ENCODE measurements at places on chromosomes 7 and 10.
A peak's percentile ranks its signal among the peaks of the same experiment; 100 is the strongest.

DNA sequence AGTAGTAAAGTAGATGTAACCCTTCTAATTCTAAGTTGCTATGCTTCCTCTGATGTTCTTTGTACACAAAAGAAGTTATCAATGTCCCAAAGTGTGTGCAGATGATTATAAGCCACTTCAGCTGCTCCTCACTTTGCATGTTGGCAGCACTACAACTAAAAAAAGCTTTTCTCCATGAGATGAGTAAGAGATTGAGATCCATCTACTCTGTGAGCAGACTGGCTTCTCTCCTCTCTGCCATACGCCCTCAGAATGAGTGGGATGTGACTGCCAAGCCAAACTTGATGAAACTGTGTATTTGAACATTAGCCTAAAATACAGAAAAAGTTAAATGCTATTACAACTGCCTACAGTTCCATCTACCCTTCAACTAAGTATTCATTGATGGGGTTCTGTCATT, 102.9 kb upstream of the ETV1 start:
- no peak for DNase-seq

DNA sequence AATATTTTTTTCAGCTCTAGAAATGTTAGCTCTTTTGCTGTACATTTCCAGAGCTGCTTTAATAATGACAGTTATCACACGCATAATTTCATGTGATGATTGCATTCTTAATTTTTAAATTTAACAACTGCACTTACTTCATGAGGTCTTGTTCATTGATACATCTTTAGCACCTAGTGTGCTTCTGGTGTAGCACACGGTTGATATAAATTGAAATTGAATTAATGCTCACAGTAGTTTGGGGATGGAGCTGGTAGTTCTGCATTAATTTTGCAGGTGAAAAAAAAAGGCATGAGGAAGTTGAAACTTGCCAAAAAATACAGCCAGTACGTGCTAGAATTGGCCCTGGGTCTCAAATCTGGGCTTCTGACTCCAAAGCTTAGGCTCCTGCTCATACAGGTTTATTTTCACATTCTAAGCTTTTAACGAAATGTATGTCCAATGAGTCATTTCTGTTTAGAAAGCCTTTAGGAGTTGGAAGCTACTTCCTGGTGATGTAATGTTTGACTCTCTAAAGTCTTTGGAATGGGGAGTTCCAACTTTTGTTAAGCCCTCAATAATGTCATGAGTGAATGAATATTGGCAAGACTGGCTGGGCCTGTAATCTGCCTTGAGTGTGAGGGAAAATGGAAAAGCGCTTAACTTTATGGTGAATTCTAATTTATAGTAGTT, 62.5 kb downstream of the DAGLB start:
- peak; percentile 87 for DNase-seq

- DNase-seq: no peak
Observed at GRCh38 chr7:134289423-134289822, 27.3 kb downstream of the SLC35B4 start.

DNA sequence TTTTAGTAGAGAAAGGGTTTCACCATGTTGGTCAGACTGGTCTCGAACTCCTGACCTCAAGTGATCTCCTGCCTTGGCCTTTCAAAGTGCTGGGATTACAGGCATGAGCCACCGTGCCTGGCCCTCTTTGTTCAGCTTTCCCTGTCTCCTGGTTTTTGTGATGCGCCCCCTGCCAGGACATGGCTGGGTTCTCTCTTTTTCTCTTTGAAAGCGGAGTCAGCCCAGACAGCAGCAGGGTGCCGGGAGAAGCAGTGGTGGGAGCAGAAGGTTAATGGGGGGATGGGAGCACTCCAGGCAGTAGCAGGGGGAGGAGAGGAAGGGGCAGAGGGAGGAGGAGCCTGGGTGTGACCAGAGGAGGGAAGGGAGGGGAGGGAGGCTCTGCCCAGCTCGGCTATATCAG, 1.8 kb downstream of the MUC3A start:
- no peak for DNase-seq

DNA sequence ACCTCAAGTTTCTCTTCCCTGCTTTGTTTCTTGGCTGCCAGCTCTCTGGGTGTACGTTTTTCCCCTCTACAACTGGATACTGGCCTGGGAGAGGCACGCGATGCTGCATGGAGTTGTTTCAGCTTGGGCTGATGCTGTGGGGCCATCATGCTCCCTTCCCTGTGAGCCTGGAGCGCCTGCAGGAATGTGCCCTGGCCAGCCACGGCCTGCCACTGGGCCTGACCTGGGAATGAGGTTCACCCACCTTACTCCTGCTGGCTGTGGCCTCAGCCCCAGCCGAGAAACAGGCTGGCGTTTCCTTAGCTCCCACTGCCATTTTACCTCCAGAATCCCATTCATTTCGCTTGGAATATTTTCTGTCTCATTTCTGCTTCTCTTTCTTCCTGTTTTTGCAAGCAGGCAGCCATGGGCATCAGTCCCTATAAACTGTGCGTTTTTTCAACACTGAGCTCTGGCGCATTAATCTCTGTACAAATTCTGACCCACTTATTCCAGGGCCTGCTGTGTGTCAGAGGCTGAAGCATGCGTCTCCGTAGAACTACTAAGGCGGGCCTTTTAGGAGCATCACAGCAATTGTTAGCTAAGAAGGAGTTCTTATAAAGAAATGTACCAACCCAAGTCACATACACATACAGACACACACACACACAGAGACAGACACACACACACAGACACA, 57.9 kb downstream of the GATA3 start:
- DNase-seq: no peak

DNA sequence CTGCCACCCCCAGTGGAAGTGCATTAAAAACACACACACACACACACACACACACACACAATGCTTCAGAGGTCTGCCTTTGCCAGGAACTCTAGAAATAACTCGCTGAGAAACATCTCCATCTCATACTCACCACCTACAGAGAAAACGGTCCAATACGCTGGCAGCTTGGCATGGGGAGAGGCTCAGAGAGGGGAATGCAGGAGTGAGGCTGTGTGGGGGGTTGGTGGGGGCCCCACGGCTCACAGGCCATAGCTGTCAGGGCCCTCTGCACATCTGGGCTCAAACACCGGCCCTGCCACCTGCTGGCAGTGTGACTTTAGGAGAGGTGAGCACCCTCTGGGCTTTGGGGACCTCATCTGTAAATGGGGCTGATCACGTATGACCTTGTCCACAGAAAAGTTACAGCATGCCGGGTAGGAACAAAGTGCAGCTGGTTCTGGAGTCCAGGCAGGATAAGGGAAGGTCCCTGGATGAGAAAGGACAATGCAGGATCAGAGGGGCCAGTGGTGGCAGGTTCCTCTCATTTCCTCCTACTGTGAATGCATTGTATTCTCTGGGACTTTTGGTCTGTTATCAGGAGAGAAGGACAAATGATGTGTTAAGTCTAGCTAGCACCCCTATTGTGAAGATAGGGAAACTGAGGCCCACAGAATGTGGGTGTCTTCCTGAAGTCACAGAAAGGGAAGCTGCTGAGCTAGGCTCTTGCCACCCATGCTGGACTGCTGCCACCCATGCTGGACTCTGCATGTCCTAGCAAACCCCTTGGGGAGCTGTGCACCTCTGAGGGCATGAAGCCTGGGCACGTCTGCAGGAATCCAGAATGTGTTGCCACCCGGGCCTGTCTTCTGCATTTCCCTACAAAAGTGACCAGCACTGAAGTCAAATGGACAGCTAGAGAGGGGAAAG, 404.6 kb downstream of the RPS24 start:
- DNase-seq: no peak

DNA sequence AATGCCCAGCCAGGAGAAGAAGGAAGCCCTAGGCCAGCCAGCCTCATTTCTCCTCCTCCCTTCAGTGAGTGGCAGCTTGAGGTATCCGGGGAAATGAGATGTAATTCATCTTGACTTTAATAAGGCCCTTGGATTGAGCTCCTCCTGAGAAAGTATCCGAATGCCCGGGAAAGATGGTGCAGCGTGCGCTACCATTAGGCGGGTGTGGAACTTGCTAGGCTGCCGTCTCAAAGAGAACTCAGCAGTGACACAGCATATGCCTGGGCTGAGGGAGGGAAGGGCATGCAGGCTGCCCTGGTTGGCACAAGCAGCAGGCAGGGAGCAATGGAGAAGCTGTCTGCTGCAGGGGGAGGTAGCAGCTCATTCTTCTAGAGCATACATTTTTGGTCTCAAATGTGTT, 659.8 kb upstream of the FOXK1 start:
- DNase-seq: no peak

- no peak for DNase-seq
Observed at GRCh38 chr10:48905311-48905710, 34.3 kb downstream of the LRRC18 start.

GRCh38 chr10:287814-288213, 152.6 kb downstream of the ZMYND11 start:
- no peak for DNase-seq

DNA sequence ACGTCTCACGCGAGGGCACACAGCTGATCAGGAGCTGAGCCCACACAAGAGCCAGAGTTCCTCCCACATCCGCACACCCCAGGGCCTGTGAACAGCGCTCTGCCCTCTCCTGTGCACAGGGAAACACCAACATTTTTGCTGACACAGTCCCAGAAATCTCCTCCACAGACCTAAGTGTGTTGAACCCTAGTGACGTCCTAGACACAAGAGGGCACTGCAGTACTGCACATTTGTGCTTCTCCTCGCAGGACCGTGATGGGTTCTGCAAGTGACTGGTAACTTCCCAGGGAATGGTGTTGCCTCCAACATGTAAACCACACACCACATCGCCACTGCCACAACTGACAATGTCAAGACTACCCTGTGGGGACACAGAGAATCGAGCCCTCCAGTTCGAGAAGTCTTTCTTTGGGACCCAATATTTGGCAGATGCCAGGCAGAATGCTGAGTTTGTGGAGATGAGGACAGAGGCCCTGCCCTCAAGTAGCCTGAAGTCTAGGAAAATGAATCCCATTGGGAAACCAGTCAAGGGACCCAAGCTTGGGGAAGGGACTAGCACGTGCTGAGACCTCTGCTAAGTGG, 170.3 kb downstream of the PAXIP1 start:
- peak; percentile 13 for DNase-seq

GRCh38 chr7:71871446-71871845, 540.7 kb downstream of the CALN1 start:
- no peak for DNase-seq

- no peak for DNase-seq
Observed at GRCh38 chr7:117072620-117073118, 119.4 kb downstream of the ST7 start.

- no peak for DNase-seq
Observed at GRCh38 chr10:132417257-132417910, 20.4 kb downstream of the PWWP2B start.

DNA sequence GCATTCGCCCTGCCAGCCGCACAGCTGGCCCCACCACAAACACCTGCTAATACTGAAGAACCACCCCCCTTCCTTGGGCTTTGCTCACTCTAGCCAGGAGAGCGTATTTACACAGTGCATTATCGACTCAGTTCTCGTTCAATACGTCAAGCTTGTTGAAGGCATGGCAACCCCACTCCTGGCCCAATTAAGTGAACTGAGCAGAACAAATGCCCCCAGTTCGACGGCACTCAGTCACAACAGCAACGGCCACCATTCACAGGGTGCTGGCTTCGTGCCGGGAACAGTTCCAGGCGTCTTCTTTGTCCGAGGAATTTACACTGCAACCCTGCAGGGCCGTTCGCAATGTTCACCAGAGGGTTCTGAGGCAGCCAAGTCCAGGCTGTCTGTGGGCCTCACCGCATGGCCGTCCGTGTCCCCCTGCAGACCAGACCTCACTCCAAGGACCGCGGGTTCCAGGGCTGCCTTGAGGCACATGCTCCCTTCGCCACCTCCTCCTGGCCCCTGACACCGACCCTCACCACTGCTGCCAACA, 175.3 kb downstream of the DIP2C start:
- no peak for DNase-seq

DNA sequence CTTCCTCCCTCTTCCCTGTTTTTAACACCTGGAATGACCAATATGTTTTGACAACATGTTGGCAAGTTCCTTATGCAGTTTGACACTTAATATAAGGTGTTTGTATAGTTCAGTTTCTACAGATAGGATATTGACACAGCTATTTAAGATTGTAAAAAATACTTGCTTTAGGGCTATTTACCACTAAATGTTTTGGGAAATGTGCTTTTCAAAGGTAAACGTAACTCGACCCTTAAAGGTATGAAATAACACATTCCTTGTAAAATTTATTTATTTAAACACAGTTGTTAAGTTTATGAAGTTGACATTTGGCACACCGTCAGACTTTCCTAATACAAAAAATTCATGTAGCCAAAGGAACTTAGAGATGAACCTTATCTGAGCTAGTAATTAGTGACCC, 817.6 kb downstream of the PCDH15 start:
- DNase-seq: no peak

- no peak for DNase-seq
Observed at GRCh38 chr7:39645482-39646407, 22.4 kb downstream of the RALA start.

- peak; percentile 75 for DNase-seq
Observed at GRCh38 chr10:113126229-113127201, 176.5 kb downstream of the TCF7L2 start.

- no peak for DNase-seq
Observed at GRCh38 chr10:43076876-43077420, at the start of gene RET. Gene RET, plus strand, starts transcription at chr10:43077069. Its CDS starts 190 bp downstream, at chr10:43077259.

DNA sequence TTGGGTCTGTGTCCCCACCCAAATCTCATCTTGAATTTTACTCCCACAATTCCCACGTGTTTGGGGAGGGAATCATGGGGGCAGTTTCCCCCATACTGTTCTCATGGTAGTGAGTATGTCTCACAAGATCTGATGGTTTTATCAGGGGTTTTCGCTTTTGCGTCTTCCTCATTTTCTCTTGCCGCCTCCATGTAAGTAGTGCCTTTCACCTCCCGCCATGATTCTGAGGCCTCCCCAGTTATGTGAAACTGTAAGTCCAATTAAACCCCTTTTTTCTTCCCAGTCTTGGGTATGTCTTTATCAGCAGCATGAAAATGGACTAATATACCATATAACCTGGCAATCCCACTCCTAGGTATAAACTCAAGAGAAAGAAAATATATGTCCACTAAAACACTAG, 25.9 kb upstream of the SP4 start:
- DNase-seq: no peak

DNA sequence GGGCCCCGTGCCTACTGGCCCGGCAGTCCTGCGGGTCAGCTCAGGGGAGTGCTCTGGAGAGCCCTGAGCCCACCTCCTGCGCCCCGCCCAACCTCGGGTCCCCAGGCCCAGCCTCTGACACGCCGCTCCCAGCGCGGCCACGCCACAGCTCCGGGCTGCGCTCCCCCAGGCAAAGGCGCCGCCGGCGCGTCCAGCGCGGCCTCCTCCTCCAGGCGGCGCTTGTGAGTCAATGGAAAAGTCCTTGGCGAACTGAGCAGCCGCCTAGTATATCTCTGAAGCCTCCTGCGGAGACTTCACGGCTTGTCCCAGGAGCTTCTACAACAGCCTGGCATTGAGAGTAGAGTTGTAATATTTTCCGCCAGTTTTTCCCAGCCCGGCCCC, 29.5 kb upstream of the BMS1 start:
- DNase-seq: no peak

- DNase-seq: no peak
Observed at GRCh38 chr7:90025771-90026170, 128.5 kb upstream of the STEAP1 start.

GRCh38 chr10:96073722-96074121, 30.3 kb downstream of the CCNJ start:
- DNase-seq: peak; percentile 13

GRCh38 chr7:50349963-50350944, 45.7 kb downstream of the IKZF1 start:
- no peak for DNase-seq
